ENCODE measurements at places on chromosomes 13 and 19. TPM values are rescaled to one million over a fixed set of nuclear protein-coding genes. Genes with fewer than 3 reads are reported as not detected.

- DNase-seq = no peak
Measured at GRCh38 chr13:35833608-35834275, 297.4 kb downstream of the DCLK1 start.

GRCh38 chr13:114185182-114185971 lies 6.3 kb downstream of the CFAP97D2 start:
- DNase-seq = no peak

- DNase-seq = no peak
Measured at GRCh38 chr19:4057931-4058692, 8.6 kb downstream of the ZBTB7A start.

GRCh38 chr19:38190061-38190460 lies 34.0 kb downstream of the DPF1 start:
- DNase-seq = no peak

GRCh38 chr13:75785130-75785529 lies 149.0 kb downstream of the LMO7 start:
- no peak for DNase-seq

The CYP2A7 gene
- not detected for total RNA-seq

DNA sequence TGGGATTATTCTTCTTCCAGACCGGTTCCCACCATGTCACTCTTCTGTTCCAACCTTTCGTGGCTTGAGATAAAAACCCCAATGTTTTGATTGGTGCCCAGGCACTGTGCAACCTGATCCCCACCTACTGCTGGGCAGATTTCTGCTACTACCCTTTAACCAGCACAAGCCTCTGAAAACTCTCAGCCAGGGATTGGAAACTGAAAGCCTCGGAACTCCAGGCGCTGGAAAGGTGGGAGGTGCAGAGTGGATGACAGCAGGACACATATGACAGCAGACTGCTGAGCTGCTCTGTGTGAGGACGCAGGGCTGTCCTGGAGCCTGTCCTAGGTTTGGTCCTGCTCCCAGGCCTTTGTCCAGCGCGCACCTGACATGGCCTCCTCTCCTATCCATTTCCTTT lies 68.5 kb upstream of the GTF3A start:
- DNase-seq = no peak

DNA sequence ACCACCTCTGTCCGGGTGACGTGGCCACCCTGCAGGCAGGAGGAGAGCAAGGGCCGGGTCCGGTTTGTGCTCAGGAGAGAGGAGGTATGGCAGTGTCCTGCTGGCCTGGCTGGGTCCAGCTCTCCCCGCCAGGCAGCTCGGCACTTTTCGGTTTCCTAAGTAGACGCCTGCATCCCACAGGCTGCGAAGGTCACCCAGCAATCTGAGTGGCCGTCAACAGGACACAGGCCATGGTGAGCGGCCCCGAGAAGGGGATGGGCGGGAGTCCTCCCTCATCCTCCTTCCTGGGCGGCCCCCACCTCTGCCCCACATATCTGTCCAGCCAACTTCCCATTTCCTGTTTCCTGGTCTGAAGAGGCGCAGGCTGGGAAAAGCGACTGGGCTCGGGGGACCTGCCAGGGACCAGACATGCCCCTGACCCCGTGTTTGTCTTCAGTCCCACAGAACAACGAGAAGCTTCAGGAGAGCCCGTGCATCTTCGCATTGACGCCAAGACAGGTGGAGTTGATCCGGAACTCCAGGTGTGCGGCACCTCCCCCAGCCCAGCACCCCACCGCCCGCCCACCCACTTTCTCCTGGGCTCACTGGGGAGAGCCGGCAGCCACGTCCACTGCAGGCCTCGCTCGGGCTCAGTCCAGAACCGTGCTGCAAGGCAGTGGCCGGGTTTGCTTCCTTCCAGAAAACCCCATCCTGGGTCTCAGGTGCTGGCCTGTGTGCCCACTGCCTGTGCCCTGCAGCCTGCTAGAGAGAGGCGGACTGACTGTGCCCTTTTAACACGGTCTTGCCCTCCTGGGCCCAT lies 16.3 kb downstream of the PIAS4 start:
- no peak for DNase-seq

GRCh38 chr13:59750860-59751259 lies 412.9 kb downstream of the DIAPH3 start:
- peak; percentile 50 for DNase-seq

DNA sequence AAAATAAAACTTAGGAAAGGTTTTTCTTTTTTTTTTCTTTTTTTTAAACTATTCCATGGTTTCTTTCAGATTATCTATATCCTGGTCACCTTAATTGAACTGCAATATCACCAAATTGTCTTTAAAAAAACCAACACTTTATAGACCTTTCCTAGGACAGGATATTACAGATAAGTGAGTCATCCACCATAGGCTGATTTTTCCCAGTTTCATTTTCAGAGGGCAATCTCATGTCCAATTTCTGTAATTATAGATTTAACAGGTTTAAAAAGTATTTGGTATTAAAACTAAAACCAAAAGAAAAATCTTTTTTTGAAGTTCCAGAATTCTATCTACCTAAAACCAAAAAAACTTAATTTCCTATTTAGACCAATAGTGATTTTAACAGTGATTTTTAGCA lies 13.2 kb downstream of the SPART start:
- DNase-seq = no peak

DNA sequence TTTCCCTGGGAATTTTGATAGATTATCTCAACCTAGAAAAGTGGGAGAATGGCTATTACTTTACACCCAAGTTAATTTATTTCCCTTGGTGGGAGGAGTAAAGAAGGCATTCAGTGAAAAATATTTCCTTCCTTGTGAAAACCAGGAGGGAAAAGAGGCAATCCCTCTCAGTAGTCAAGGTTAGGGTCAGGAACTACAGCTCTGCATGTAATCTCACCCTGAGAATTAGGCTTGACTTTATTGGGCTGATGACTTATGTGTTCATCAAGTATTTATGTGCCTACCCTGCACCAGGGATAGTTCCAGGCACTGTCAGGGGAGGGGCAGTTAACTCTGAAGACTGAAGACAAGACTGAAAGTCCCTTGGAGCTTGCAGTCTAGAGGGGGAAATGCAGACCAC lies 281.8 kb downstream of the DLEU7 start:
- no peak for DNase-seq

DNA sequence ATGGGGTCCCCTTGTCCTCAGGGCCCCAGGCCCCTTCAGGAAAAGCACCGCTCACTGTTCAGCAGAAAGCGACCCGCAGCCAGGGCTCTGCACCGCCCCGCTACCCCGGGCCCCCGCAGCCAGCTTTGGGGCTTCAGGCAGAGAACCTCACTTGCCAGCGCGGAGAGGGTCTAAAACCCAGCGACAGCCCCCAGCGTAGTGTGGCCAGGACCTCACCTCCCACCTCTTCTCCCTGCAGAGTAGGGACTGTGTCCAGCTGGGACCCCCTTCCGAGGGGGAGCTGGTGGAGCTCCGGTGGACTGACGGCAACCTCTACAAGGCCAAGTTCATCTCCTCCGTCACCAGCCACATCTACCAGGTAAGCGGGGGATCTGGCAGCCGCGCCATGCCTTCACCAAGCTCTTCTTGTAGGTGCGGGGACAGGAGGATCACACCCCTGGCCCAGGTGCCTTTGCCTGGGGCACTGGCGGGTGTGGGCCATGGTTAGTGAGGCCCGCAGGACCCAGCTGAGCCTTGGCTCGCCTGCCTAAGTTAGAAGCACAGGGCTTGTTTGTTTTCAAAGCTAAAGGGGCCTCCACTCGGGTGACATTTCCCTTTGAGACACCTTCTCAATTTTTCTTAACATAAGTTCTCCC lies 175.7 kb downstream of the KDM4B start:
- peak; percentile 13 for DNase-seq

The FGF22 gene
- total RNA-seq = 0.38 TPM

DNA sequence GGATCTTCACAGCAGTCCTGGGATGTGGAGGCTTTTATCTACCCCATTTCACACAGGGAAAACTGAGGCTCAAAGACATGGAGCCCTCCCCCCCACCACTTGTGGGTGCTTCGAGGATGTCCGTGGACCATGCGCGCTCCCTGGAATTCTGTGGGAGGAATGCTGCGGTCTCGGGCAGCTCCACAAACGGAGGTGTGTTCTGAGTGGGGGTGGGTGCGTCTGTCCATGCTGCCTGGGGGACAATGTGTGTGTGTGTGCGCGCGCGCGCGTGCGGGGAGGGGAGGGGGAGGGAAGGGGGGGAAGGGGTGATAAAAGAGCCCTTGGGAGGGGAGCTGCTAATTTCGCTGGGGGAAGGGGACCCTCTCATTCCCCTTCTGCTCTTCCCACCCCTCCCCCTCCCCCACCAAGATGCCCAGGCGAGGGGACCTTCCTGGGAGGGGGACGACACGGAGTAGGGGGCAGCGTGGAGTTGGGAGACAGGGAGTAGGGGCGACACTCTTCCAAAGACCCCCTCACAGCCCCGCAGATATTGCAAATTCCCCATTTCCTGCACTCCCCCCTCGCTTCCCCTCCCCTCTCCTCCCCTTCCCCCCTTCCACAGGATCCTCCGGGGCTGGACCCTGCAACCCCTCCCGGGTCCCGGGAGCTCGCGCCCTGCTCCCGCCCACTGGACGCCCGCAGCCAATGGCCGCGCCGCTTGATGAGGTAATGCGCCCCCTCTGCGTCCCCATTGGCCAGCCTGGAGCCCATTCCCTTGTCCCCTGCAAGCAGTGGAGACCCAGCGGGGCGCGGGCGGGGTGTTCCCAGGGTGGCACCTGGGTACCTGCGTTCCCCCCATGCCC lies 18.9 kb upstream of the ZNRF4 start:
- peak; percentile 57 for DNase-seq

GRCh38 chr13:76750126-76750525 lies 136.1 kb downstream of the KCTD12 start:
- no peak for DNase-seq

DNA sequence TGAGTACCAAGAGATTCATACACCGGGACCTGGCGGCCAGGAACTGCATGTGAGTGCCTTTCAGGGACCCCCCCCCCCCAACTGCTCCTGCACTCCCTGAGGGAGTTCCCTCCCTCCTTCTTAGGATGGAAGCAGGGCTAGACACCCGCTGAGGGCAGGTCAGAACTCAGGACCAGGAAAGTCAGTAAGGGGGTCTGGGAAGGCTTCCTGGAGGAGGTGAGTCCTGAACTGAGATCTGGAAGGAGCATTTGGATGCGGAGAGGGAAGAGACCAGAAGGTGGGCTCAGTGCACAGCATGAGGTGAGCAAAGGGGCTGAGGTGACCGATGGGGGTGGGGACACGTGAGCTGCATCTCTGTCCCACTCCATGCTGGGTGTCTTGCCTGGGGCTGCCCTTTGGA lies 10.5 kb upstream of the HNRNPUL1 start:
- DNase-seq = no peak

DNA sequence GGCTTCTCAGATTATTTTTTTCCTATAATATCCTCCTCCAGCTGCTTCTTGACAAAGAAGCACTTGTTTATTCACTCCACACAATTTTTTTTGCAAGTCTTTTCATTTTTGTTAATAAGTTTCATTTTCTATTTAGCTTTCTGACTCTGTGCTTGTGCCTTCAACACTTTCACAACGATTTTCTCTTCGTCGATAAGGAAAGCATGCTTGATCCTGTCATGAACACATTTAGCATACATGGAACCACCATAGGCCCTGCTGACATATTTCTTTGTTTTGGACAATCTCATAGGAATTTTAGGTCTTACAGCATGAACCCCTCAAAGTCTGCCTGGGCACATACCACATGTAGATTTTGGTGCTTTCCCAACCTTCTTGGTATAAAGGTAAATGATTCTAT lies 346.0 kb downstream of the KCNRG start:
- DNase-seq = no peak

DNA sequence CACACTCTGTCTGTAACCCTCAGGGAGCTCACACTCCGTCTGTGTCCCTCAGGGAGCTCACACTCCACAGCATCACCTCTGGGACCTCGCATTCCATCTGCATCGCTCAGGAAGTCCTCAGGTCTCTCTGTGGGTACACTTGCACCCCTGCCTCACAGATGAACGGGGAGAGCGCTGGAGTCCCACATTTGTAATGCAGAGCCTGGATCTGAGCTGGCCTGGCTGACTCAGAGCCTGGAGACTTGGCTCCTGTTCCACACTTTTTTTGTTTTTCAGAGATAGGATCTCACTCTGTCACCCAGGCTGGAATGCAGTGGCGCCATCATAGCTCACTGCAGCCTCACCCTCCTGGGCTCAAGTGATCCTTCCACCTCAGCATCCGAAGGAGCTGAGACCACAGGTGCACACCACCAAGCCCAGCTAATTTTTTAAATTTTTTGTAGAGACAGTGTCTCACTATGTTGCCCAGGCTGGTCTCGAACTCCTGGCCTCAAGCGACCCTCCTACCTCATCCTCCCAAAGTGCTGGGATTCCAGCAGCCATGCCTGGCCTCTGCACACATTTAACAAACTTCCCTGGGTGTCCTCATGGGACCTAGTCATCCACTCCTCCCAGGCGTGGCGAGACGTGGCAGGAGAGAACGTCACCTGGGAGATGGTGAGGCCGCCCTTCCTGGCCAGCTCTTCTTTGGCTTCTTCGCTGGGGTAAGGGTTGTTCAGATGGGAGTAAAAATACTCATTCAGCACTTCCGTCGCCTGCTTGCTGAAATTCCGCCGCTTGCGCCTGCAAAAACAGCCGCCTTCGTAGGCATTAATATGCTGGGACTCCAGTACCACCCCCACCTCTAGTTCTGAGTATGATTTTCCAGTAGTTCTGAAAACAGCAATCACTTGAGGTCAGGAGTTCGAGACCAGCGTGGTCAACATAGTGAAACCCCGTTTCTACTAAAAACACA lies 31.0 kb downstream of the CILP2 start:
- DNase-seq = no peak

DNA sequence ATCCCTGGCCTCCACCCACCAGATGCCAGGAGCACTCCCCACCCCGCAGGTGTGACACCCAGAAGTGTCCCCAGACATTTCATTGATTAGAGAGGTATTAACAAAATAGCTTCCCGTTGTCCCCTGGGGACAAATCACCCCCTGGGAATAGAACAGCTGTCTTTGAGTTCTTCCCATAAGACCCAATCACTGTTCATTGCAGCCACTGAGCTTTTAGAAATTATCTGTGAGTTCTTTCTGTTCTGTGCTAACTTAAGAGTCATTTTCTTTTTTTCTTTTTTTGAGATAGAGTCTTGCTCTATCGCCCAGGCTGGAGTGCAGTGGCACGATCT lies 32.8 kb downstream of the MYO9B start:
- DNase-seq = no peak

DNA sequence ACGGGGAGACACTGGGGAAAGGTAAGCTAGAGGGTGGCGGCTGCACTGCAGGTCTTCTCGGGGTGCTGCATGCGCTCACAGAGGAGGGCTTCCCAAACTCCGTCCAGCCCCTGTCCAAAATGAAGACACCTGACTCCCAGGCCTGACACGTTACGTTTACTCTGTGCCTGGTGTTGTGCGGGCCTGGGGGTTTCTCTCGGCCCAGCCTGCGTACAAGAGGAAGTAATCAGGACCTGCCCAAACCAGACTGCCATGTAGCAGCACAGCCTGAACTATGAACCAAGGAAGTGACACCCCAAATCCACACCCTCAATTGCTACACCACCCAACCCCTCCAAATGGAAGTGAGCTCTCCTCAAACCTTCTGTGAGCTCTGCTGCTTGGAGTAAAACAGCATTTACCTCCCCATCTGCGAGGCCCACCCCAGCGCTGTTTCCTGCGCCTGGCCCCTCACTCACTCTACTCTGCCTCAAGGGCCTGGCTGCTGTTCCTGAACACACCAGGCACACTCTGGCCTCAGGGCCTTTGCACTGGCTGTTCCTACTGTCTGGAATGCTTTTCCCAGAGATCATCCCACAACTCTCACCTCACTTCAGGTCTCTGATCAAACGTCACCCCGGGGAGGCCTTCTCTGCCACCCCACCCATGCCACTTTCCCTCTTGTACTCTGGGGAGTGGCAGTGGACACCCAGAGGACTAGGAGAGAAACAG lies 3.0 kb downstream of the HSPBP1 start:
- no peak for DNase-seq

GRCh38 chr13:76848596-76848995 lies 37.6 kb downstream of the KCTD12 start:
- no peak for DNase-seq
